CD4-positive, CD25-positive, alpha-beta regulatory T cell (primary cell): ENCODE measurements at places on chromosomes 7 and 10. TPM values are rescaled to one million over a fixed set of nuclear protein-coding genes. Genes with fewer than 3 reads are reported as not detected.

HSPA14 gene
- total RNA-seq, result 22.6 TPM

GIMAP4 gene
- 90.1 TPM for total RNA-seq

GRCh38 chr7:33882950-33883670 is 22.2 kb upstream of the BMPER start:
- DNase-seq, result no peak

BAMBI gene
- total RNA-seq, result 1.2 TPM

- no peak for DNase-seq
Measured at GRCh38 chr7:102054158-102054557, 232.5 kb upstream of the SH2B2 start.
